ENCODE measurements at places on chromosomes 6 and 20.

DNA sequence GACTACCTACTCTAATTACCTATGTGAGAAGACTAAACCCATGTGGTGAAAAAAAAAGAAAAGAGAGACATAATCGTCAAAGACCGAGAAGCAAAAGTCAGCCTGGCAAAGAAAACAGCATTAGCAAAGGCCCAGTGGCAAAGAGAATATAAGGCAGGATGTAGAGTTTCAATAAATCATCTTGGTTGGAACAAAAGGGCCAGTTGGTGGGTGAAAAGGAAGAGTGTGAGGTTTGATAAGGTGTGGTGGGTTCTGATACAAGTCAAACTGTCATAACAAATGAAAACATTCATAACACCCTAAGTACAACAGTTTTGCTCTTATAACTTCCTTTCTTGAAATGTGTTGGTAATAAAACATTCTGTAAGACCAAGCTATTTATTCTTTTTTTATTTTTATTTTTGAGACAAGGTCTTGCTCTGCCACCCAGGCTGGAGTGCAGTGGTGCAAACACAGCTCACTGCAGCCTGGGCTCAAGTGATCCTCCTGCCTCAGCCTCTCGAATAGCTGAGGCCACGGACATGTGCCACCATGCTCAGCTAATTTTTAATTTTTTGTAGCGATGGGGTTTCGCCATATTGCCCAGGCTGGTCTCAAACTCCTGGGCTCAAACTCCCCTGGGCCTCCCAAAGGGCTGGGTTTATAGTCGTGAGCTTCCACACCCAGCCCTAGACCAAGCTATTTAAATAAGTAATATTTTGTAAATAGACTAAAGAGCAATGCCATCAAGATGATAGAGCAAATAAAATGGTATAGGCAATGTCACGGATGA, 18.9 kb upstream of the GTF3C6 start:
- DNase-seq: no peak

DNA sequence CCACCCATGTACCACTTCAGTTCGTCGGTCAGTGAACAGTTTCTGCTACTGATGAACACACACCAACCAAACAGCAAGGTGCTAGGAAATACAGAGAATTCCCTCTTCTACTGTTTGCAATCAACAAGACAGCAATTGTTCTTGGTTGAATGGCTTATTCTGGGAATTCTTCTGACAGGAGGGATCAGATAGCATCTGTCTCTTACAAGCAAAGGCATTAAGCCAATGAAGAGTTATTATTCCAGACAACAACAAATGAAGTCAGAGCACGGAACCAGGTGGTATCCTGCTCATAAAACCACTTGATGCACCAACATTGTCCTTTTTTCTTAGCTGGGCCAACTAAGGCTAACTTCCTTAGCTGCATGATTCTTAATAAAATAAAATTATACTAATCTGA, 37.8 kb downstream of the PTPRK start:
- DNase-seq: no peak

DNA sequence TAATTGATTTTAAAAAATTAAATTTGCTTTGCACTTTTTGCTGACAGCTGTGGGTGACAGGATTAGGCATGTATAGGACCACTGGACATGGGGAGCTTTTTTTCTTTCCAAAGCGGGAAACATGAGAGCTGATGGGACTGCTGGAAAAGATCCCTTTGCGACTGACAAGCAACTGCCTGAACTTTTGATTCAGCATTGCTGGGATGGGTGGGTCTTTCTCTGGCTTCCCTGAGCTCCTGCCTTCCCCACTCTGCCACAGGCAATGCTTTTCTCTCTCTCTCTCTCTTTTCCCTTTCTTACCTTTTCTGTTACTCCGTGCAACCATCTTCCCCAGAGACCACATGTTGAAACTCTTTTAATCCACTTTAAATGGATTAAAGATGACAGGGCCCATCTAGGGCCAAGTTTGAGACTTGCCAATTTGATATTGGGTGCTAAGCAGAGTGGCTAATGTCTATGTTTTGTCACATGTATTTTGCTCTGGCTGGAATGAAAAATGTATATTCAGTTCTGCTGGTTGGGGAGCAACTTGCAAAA, 33.5 kb upstream of the TPD52L1 start:
- DNase-seq: no peak

GRCh38 chr6:21371061-21371460, 222.5 kb upstream of the SOX4 start:
- no peak for DNase-seq

- DNase-seq: no peak
Observed at GRCh38 chr20:25987073-25987927, 290.6 kb upstream of the ZNF337 start.

DNA sequence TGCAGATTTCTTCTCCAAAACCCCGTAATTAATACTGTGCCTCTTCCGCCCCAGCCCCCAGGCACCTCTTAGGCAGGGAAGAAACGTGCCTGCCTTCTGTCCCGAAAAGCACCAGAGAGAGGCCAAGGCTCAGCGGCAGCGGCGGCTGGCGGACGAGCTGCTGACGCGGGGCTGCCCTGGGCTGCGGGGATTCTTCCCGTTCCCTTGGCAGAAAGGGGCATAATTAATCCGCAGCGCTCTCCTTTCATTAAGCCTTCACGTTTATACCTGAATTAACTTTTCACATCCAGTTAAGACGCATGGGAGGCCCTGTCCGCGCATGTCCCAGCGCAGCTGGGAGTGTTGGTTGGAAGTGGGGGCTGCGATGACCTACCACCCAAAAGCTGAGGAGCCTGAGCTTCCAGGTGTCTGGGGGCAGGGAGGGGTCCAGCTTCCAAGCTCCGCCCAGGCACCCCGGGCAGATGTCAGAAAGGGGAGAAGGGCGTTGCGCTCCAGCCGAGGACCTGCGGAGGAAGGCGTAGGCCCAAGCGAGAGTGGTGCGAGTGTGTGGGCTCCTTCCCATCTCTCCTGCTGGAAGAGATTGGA, 167.4 kb upstream of the LRFN2 start:
- no peak for DNase-seq

DNA sequence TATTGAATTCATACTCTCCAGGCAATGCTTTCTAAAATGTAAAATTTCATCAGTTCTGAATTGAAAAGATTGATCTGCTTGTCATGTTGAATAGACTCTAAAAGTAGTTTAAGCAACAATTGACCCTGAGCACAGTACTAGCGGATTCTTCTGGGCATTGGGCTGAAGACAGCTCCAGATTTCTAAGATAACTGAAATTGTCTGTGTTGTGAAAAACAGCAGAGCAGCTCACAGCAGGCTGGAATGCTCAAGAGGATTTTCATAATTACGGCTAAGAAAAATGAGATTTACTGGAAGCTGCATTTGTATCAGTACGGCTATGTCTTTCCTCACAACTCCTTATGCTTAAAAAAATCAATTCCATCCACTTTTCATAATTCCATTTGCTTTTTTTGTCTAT, 373.7 kb downstream of the HACE1 start:
- no peak for DNase-seq

DNA sequence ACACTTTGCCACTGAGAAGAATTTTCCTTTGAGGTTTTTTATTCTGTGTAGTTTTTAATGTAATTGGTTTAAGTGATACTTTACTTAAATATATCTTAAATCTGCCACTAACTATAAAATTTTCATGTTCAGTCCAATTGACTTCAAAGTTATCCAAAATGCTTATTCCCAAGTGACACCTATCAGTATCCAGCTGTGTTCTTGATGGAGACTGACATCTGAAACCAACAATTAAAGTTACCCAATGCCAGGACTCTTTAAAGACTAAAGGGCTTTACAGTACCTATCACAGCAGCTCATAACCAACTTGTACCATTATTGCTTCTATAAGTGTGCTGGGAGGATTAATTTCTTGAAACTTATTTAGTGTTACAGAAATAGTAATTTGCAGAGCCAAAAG, 13.8 kb upstream of the EYA4 start:
- DNase-seq: no peak
